ENCODE measurements at places on chromosomes 11 and 22.

DNA sequence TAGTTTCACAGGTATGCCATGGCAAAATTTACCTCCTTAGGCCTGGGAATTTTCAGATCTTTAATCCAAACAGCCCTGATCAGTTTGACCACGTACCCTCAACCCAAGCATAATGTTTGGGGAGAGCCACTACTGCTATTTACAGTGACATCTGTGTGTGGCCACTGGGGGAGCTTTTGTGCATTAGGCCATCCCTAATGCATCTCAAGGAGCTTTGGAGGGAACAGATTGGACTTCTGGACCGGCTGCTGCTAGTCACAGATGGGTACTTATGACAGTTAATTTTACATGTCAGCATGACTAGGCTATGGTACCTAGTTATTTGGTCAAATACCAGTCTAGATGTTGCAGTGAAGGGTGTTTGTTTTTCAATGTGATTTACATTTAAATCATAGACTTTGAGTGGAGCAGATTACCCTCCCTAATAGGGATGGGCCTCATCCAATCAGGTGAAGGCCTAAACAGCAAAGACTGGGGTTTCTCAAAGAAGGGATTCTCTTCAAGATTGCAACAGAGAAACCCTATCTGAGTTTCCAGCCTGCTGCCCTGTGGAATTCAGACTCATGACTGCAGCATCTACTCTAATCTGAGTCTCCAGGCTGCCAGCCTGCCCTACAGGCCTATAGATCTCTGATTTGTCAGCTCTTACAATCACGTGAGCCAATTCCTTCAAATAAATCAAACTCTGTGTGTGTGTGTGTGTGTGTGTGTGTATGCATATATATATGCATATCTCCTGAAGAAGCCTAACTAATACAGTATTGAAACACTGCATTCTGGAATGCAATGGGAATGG is 38.0 kb upstream of the GALNT18 start:
- no peak for DNase-seq

- DNase-seq, result no peak
Observed at GRCh38 chr11:58916637-58917036, 22.7 kb upstream of the GLYATL1 start.

GRCh38 chr22:46143491-46144147 is 6.7 kb upstream of the PPARA start:
- DNase-seq, result no peak

- no peak for DNase-seq
Observed at GRCh38 chr11:118813551-118813950, 22.6 kb upstream of the DDX6 start.

DNA sequence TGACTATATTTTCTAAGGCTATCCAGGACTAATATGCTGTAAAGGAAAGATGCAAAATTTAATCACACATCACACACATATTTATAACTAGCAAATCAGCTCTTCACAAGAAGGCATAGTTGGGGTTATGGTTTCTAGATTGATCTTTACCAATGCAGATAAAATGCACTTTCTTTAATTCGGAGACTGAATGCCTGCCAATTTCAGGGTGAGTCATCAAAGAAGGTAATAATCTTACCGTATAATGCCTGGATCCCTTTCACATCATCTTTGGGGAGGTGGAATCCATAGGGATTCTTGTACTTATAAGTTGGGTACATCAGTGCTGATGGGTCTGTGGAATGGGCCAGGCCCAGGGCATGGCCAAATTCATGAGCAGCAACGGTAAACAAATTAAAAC is 16.4 kb downstream of the MMP20 start:
- DNase-seq, result no peak

GRCh38 chr11:122486793-122487495 is 168.6 kb upstream of the UBASH3B start:
- DNase-seq, result no peak

Data from effector CD4-positive, alpha-beta T cell (primary cell).